ENCODE measurements at places on chromosomes 11 and 22.

DNA sequence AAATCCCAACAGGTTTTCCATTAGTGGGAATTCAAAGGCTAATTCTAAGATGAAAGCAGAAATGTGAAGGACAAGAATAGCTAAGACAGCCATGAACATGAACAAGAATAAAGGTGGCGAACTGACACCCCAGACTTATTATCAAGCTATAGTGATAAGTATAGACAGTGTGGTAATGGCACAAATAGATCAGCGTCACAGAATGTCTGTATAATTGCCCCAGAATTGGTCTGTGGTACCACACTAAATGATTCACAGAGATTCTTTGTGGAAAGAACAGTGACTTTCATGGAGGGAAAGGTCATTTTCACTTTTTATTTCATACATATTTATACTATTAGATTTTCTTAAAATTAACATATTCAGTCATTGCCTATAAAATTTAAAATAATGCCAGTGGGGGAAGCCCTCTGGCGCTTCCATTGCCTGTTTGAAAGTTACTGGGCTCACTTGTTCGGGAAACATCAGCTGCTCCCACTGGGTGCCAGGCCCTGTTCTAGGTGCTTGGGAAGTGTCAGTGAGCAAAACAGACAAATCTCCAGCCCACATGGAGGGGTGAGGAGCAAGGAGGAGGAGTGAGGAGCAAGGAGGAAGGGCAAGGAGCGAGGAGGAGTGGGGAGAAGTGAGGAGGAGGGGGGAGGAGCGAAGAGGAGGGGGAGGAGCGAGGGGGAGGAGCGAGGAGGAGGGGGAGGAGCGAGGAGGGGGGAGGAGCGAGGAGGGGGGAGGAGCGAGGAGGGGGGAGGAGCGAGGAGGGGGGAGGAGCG lies 11.3 kb upstream of the NLRP6 start:
- ATAC-seq, result peak; percentile 84

DNA sequence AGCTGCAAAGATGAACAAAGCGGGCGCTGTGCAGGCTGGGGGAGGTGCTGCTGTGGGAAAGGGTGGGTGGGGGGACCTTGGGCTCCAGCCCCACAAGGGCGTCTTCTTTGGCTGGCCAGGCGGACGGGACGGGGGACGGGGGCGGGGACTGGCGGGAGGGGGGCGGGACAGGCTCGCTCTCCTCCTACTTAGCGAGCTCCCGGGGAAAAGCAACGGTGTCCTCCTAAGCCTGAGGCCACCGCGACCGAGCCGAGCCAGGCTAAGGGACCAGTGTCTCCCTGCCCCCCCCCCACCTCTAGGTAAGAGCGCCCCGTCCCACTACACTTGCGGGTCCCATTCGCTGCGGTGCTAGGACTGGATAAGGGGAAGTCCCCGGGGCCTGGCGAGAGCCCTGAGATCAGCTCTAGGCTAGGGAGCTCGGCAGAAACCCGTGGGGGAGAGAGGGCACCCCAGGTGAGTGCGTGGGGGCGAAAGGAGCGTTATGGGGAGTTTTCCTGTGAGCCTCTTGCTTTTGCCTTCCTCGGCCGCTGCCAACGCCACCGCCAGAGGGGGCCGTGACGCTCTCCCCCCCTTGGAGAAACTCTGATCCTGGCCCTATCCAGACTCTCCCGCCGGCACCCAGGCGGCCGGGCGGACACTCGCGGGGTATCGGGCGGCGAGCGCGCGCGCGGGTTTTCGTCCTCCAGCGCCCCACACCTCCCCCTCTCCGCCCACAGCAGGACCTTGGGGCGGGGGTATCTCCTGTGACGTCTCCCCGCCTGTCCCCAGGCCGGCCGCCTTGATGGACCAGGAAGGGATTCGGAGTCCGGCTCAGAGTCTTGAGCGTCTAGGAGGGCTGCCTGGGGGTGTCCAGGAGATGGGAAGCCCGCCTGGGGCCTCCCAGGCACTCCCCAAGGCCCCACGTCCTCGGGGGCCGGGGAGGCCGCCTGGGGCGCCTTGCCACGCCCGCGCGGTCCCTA lies at the start of gene PHLDB1:
PHLDB1 (plus strand) TSS at position 215 of the 959 bp plus-strand sequence. CDS start 6,222 bp downstream, outside the sequence.
- ATAC-seq, result peak; percentile 4

- ATAC-seq, result no peak
Measured at GRCh38 chr11:11407763-11408084, 54.7 kb upstream of the CSNK2A3 start.

GRCh38 chr11:10122326-10123197 lies 171.5 kb downstream of the SBF2 start:
- ATAC-seq, result peak; percentile 64

DNA sequence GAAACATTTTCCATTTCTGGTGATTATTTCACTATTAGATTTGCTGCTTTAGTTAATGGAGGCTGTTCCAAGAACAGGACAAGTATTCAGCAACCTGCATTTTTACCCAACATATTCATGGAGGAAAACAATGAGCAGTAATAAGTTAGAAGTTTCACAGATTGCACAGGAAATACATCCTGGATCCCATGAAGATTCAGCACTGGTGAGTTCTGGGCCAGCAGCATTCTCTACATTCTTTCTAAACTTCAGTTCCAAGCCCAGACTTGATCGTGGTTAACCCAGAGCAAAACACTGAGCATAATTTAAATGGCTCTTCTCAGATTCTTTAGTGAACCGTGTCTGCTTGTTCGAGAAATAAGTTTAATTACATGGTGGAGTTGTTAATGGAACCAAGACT lies 3.8 kb downstream of the FJX1 start:
- no peak for ATAC-seq

GRCh38 chr11:67662142-67662834 lies 11.8 kb upstream of the ACY3 start:
- ATAC-seq, result no peak

GRCh38 chr11:64854534-64855502 lies 10.4 kb upstream of the CDC42BPG start:
- ATAC-seq, result peak; percentile 8

DNA sequence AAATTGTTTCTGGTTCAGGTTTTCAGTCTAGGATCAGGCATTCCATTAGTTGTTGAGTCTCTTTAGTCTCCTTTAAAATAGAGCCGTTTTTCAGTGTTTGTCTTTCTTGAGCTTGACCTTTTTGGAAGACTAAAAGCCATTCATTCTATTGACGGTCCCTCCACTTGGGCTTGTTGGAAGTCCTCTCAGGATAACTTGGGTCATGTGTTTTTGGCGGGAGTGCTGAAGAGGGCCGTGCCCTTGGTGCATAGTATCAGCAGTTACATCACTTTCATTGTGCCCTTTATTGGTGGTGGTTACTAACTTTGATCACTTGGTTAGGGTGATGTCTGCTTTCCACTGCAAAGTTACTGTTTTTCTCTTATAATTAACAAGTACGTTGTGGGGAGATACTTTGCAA lies 20.8 kb downstream of the CECR2 start:
- ATAC-seq, result no peak

DNA sequence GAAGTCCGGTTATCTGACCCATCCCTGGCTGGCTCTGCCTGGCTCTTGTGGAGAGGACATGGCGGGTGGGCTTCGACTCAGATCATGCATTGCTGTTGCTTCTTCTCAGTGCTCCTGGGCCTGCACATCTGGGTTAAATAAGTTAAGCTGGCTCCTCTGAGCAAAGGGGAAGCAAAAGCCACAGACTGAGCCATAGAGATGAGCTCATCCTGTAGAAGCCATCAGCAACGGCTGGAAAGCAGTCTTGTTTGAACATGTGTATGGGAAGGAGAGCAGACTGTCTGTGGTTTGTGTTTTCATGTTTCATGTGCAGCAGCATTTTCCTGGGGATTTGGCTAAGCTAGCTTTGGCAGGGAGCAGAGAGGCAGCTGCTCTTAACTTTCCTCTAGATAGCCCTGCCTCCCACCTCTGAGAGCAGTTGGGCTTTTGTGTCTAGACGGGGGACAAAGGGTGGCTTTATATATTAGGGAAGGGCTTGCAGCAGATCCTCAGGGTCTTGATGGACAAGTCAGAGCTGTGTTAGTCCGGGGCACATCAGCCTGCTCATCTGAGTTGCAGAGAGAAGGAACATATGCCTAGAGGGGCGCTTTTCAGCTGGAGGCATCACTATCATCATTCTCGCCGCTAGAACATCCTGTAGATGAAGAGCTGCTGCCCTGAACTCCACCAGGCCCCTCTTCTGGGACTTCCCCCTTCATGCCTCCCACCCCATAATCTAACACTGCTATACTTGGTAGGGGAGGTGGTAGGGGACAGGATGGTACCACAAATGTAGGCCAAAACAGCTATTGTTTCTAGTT lies 14.9 kb downstream of the DCPS start:
- peak; percentile 68 for ATAC-seq

GRCh38 chr22:36514766-36515165 lies 7.9 kb upstream of the FOXRED2 start:
- ATAC-seq, result no peak

- no peak for ATAC-seq
Measured at GRCh38 chr22:42887523-42888507, 30.7 kb upstream of the ARFGAP3 start.

DNA sequence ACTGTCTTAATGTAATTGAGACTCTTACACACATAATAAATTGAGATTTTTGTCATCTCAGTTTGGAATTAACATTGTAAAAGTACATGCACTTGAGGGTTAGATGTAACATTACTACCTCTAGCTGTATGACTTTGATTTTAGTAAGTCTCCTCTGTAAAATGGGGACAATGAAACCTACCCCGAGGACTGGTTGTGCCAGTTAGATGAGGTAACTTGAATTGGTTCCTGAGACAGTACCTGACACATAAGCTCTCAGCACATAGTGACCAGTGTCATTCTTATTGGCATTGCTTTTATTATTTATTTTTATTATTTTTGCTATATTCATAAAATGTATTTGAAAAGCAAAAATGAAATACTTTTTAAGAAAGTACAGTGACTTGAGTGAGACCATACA lies 114.8 kb downstream of the TEAD1 start:
- ATAC-seq, result no peak

DNA sequence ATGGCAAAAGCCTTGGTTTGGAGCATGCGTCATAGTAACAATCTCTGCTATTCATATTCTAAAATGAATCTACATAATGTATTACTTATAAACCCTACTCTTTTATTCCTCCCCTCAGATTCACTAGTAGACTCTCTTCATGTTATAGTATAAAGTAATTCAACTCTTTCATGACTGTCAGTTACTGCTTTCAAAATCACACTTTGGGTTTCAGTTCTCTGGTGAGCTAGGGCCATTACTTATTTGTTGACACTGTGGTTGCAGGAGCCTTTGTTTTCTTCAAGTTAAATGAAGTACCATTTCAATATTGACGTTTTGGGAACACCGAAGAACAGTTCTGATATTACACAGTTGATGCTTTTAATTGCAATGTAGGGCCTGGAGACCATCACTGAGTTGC lies 378.4 kb downstream of the DDX10 start:
- ATAC-seq, result no peak

GRCh38 chr11:112381578-112381977 lies 120.9 kb upstream of the PLET1 start:
- no peak for ATAC-seq

DNA sequence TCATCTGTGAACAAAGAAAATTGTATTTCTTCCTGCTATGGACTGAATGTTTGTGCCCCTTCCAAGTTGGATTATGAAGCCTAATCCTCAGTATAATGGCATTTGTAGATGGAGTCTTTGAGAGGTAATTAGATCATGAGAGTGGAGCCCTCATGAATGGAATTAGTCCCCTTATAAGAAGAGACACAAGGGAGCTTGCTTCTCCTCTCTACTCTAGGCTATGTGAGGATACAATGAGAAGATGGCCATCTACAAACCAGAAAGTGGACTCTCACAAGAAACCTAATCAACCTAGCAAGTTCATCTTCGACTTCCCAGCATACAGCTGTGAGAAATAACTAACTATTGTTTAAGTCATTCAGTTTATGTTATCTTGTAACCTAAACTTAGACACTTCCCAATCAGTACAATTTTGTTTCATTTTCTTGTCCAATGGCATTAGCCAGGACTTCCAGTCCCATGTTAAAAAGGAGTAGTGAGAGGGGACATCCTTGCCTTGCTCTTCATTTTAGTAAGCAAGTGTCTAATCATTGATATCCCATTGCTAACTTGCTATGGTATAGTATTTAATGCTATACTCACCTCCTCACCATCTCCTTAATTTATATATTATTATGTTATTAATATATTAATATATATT lies 45.7 kb downstream of the PDGFD start:
- ATAC-seq, result no peak

GRCh38 chr11:128323381-128323780 lies 264.0 kb downstream of the ETS1 start:
- no peak for ATAC-seq

GRCh38 chr22:43376765-43377547 lies 33.8 kb upstream of the SCUBE1 start:
- peak; percentile 38 for ATAC-seq

All from activated CD4-positive, CD25-positive, alpha-beta regulatory T cell treated with anti-CD3 and anti-CD28 coated beads, Interleukin-2, amount 50 U/mL, for 24 hours (primary cell).